ENCODE measurements at places on chromosomes 7 and 10.

GRCh38 chr7:27916372-27916771, 176.4 kb downstream of the TAX1BP1 start:
- H3K4me3 ChIP-seq = no peak overlapping the region
- H3K36me3 ChIP-seq = no peaks in the 10 kb centered on the region
- no peaks in the 10 kb centered on the region for H3K27me3 ChIP-seq
- no peak for DNase-seq
- H3K27ac ChIP-seq = no peak overlapping the region

DNA sequence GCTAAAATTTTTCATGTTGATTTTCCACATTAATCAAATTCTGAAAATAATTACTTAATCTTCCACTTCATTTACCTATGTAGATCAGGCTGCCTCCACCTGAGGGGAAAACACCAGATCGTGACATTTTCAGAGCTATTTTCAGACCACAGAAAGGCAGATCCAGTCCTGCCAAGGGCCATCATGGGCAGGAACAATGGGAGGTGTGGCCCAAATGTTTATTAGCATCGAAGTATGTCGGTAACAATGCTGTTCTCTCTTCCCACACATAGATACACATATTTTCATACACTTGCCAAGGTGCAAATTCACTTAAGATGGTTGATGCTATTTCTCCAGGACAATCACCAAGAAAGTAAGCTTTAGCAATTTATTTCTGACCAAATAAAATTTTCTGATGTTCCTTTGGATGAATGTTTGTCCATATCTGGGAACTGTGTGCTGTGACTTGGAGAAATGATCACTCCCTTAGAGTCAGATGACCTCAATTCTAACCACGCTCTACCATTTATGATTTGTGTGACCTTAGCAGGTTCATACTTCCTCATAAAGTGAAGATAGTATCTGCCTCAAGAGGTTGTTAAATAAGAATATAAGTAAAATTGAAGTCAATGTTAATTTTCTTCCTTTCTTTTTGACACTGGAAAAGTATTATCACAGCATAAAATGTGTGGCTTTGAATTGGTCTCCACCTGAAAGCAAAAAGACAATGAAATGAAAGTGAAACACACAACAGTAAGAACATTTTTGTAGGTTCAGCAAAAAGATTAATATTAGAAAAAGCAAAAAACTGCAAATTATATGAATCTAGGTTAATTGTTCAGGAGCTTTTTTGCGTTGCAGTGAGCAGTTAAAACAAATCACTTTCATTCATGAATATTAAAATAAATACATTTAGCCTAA, 310.4 kb upstream of the PHF14 start:
- no peaks in the 10 kb centered on the region for H3K4me1 ChIP-seq
- no peaks in the 10 kb centered on the region for H3K27me3 ChIP-seq
- no peaks in the 10 kb centered on the region for H3K36me3 ChIP-seq
- no peak overlapping the region for H3K27ac ChIP-seq
- H3K4me3 ChIP-seq = no peak overlapping the region

GRCh38 chr7:80895056-80895455, 23.8 kb downstream of the SEMA3C start:
- H3K4me1 ChIP-seq = no peaks in the 10 kb centered on the region
- no peak overlapping the region for H3K27ac ChIP-seq
- DNase-seq = no peak
- no peak overlapping the region for H3K4me3 ChIP-seq
- no peaks in the 10 kb centered on the region for H3K36me3 ChIP-seq

DNA sequence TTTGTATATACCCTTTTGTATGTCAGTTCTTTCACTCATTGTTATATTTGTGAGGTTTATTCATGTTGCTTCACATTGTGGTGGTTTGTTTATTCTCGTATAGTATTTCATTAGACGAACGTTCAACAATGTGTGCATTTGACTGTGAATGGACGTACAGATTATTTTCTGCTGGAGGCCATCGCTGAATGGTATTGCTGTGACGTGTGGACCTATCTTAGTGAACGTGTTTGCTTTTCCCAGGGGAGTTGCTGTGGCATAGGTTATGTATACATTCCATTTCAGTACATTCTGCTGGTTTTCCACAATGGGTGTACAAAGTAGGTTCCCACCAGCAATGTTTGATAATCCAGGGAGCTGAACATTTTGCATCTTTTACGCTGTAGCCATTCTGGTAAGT, 31.1 kb upstream of the PLEKHS1 start:
- H3K36me3 ChIP-seq = peaks cover 11% of the 10 kb centered on the region
- no peaks in the 10 kb centered on the region for H3K27me3 ChIP-seq
- H3K4me3 ChIP-seq = no peak overlapping the region
- H3K4me1 ChIP-seq = peaks cover 7% of the 10 kb centered on the region

DNA sequence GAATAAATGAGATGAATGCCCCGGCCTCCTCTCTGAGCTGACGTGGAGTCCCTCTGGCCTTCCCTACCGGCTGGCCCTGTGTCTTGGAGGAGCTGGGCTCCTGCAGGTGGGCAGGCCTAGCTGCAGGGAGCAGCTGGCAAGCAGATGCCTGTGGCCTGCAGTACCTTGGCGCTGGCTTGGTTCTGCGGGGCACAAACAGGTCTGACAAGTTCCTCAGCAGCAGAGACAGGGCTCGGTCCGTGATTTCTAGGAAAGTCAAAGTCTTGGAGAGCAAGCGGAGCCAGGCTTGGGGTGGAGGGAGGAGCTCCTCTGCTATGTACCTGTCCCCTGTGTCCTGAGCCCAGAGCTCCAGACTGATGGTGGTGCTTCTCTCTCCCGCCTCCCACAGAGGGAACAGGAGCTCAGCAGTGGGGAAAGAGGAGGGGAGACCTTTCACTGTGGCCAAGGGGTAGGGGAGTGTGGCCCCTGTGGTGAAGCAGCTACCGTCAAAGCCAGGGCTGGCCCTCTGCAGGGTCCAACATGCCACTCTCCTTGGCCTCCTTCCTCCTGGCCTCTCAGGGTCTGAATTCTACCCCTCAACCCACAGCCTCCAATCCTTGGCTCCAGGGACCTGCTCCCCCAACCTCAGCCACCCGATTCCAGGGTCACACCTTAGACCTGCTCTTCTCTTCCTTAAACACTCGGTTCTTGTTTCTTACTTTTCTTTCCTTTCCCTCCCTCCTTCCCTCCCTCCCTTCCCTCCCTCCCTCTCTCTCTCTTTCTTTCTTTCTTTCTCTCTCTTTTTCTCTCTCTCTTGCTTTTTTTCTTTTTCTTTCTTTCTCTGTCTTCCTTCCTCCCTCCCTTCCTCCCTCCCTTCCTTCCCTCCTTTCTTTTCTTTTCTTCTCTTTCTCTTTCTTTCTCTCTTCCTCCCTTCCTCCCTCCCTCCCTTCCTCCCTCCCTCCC, 20.1 kb downstream of the MYL10 start:
- DNase-seq = no peak
- no peak overlapping the region for H3K4me3 ChIP-seq
- no peaks in the 10 kb centered on the region for H3K4me1 ChIP-seq
- H3K27ac ChIP-seq = no peak overlapping the region

GRCh38 chr10:114894911-114895310, 43.1 kb upstream of the TRUB1 start:
- no peaks in the 10 kb centered on the region for H3K36me3 ChIP-seq
- DNase-seq = no peak
- H3K27me3 ChIP-seq = no peaks in the 10 kb centered on the region
- no peaks in the 10 kb centered on the region for H3K4me1 ChIP-seq

- H3K27me3 ChIP-seq = no peaks in the 10 kb centered on the region
- H3K4me1 ChIP-seq = no peaks in the 10 kb centered on the region
- H3K4me3 ChIP-seq = no peak overlapping the region
- DNase-seq = no peak
- H3K36me3 ChIP-seq = no peaks in the 10 kb centered on the region
Observed at GRCh38 chr10:113293167-113293566, 259.7 kb upstream of the HABP2 start.

DNA sequence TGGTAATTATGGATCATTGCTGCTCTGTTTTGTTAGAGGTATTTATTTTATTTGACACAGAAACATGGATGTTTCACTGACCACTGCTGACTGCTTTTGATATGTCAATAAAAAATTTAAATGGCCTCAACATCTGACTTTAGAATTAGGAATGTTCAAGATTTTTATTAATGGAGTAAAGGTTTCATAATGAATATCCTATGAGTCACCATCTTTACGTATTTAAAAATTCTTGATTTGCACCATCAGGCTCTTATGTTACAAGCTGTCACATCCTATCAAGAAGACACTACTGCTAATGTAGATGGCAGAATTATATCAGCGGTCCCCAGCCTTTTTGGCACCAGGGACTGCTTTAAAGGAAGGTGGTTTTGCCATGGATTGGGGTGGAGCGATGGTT, 578.7 kb upstream of the NRP1 start:
- H3K36me3 ChIP-seq = no peaks in the 10 kb centered on the region
- no peak for DNase-seq
- H3K27me3 ChIP-seq = no peaks in the 10 kb centered on the region
- no peak overlapping the region for H3K4me3 ChIP-seq
- no peaks in the 10 kb centered on the region for H3K4me1 ChIP-seq

GRCh38 chr10:91051829-91052228, 130.9 kb upstream of the ANKRD1 start:
- no peaks in the 10 kb centered on the region for H3K36me3 ChIP-seq
- DNase-seq = no peak
- H3K27me3 ChIP-seq = no peaks in the 10 kb centered on the region
- no peak overlapping the region for H3K27ac ChIP-seq

- peaks cover 10% of the 10 kb centered on the region for H3K4me1 ChIP-seq
- DNase-seq = peak; percentile 45
- no peak overlapping the region for H3K27ac ChIP-seq
- H3K4me3 ChIP-seq = no peak overlapping the region
Observed at GRCh38 chr7:144529269-144529926, 125.9 kb upstream of the NOBOX start.

GRCh38 chr7:114755856-114756255, 166.0 kb upstream of the MDFIC start:
- H3K27ac ChIP-seq = no peak overlapping the region
- no peaks in the 10 kb centered on the region for H3K4me1 ChIP-seq
- H3K27me3 ChIP-seq = no peaks in the 10 kb centered on the region
- no peaks in the 10 kb centered on the region for H3K36me3 ChIP-seq
- H3K4me3 ChIP-seq = no peak overlapping the region

DNA sequence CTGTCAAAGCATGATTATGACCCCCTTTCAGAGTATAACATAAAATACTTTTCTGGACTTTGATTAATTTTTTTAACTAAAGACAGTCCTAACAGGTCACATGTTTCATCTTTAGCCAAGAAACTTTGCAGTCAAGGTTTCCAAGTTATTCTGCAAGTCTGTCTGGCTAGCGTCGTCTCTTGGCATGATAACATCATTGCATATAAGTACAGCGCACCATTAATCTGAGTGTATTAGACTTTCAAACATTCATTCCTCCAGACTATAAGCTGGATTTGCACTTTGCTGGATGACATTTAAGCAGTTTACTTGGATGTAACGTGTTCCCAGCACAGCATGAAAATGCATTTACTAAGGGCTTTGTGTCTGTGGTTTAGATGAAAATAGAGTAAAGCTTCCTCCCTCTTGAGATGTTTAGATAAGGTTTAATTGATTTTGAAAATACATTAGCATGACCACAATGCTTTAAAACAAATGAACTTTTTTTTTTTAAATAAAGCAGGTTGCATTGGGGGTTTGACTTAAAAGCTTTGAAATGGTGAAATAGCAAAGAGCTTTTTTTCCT, 349.0 kb upstream of the MTPN start:
- no peaks in the 10 kb centered on the region for H3K27me3 ChIP-seq
- H3K4me3 ChIP-seq = no peak overlapping the region
- H3K27ac ChIP-seq = no peak overlapping the region
- no peaks in the 10 kb centered on the region for H3K4me1 ChIP-seq

DNA sequence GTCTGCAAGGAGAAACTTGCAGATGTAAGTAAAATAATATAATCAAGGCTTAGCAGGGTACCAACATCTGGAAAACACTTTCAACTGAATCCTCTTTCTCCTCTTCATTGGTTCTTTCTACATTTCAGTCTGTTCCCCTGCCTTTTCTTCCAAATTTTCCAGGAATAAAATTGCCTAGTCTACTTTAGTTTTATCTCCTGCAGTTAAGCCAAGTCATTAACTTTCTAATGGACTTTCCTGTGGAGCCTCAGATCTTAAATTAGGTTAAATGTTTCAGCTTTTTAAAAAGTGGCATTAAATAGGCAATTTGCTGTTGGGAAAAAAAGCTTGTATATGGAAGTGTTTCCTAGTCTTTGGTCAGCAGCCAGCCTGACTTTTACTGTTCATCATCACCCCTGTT, 70.8 kb downstream of the EEPD1 start:
- H3K27ac ChIP-seq = no peak overlapping the region
- H3K4me1 ChIP-seq = no peaks in the 10 kb centered on the region
- H3K4me3 ChIP-seq = no peak overlapping the region
- no peaks in the 10 kb centered on the region for H3K36me3 ChIP-seq
- DNase-seq = no peak

DNA sequence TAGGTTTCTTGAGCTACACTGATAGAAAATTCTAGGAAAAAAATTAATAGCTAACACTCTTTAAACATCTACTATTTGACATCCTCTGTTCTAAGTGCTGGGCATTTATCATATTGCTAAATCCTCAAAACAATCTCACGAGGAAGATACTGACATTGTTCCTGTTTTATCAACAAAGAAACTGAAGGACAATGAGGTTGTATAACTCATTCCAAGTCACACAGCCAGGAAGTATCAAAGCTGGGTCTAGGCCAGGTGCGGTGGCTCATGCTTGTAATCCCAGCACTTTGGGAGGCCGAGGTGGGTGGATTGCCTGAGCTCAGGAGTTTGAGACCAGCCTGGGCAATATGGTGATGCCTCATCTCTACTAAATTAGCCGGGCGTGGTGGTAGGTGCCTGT, 51.6 kb upstream of the IL6 start:
- H3K27me3 ChIP-seq = no peaks in the 10 kb centered on the region
- H3K4me3 ChIP-seq = no peak overlapping the region
- no peak for DNase-seq
- no peak overlapping the region for H3K27ac ChIP-seq
- peaks cover 28% of the 10 kb centered on the region for H3K4me1 ChIP-seq

- H3K4me3 ChIP-seq = no peak overlapping the region
- H3K27ac ChIP-seq = no peak overlapping the region
- DNase-seq = no peak
- peaks cover 8% of the 10 kb centered on the region for H3K4me1 ChIP-seq
- H3K36me3 ChIP-seq = peaks cover 4% of the 10 kb centered on the region
- no peaks in the 10 kb centered on the region for H3K27me3 ChIP-seq
Observed at GRCh38 chr7:36871863-36872262, 147.6 kb upstream of the AOAH start.

DNA sequence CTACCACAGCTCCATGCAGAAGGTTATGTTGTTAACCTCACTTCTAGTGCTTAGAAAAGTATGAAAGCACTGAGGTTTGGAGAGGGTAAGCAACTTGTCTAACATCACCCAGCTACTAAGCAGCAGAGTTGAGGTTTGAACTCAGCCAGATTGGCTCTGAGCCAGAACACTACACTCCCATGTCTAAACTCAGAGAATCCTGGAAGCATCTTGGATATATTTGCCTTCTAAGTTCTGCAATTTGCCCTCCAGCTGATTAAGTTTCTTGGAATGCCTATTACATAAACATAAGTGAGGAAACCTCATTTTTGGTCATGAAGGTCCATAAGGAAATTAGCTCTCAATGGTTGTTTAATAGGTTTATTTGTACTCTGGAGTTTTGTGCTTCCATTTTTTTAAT, 78.1 kb upstream of the PHYHIPL start:
- H3K27ac ChIP-seq = no peak overlapping the region
- H3K4me1 ChIP-seq = no peaks in the 10 kb centered on the region
- DNase-seq = no peak
- H3K36me3 ChIP-seq = no peaks in the 10 kb centered on the region
- H3K4me3 ChIP-seq = no peak overlapping the region
- no peaks in the 10 kb centered on the region for H3K27me3 ChIP-seq

- DNase-seq = no peak
- H3K27ac ChIP-seq = no peak overlapping the region
- no peaks in the 10 kb centered on the region for H3K27me3 ChIP-seq
- H3K36me3 ChIP-seq = no peaks in the 10 kb centered on the region
Observed at GRCh38 chr7:39808796-39809481, 141.1 kb upstream of the CDK13 start.
